ENCODE measurements at places on chromosomes 5 and 9.

DNA sequence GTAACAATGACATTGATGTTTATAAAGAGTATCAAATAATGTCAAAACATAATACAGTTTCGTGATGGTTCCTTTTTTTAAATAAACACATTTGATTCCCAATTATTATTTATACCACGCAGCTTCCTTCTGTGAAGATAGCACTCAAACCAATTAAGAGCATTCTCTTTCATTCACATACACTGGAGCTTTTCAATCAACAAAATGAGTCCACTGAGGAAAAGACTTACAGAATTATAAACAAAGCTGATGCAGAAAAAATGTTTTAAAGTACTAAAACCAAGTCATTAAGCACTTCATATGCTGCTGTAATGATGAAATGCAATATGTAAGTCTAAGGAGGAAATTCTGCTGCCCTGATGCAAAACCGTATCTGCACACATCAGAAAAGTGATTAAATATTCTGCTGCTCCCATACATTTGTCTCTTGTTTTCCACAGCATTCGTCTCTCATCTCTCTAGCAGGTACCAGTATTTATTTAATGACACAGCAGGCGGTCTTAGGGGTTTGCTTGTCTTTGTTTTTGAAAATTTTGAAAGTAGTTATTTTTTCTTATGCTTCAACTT lies 147.1 kb downstream of the CDH10 start:
- no peak for DNase-seq

DNA sequence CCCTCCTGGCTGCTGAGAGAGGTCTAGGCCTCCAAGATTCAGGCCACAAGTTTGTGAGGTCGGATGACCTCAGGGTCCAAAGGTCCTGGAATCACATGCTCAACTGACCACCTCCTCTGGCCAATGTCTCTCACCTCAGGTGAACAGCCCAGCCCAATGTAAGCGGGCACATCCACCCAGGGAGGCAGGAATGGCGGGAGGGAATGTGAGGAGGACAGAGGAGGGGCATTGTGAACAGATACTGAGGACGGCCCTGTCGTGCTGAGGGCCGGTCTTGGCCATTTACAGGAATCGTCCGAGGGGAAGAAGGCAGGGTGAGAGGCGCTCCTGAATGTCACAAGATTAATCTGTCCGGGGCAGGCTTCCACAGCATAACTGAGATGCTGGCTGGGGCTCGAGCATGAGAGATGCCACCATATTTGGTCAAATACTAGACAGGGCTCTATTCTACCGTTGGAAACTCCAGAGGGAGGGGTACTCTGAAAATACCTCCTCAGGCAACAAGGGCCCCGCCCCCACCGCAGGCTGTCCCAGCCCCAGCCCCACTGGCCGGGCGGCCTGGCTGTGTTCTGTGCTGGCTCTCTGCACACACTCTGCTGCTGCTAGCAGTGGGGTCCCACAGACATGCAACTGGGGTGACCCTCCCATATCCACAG lies 1.5 kb upstream of the IL17B start:
- DNase-seq, result no peak

DNA sequence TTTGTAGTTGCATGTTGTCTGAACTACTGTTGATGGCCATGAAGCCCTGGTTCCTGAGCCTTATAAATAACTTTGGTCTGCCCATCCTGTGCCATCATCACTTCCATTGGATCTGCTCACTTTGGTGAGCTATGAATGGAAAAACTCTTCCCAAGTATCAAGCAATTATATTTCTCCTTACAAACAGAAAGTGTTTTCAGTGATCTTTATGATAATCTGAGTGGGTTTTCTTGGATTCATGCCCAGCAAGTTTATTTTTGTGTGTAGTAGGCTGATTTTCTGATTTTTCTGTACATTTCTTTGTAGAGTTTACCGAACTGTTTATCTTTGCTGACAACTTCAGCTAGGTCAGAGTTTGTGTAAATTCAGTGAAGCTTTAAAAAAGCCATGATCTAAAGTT lies 31.0 kb downstream of the CAMK4 start:
- DNase-seq, result no peak

- DNase-seq, result no peak
These were observed 284.7 kb upstream of the MAP3K1 start for GRCh38 chr5:56530626-56531138.

DNA sequence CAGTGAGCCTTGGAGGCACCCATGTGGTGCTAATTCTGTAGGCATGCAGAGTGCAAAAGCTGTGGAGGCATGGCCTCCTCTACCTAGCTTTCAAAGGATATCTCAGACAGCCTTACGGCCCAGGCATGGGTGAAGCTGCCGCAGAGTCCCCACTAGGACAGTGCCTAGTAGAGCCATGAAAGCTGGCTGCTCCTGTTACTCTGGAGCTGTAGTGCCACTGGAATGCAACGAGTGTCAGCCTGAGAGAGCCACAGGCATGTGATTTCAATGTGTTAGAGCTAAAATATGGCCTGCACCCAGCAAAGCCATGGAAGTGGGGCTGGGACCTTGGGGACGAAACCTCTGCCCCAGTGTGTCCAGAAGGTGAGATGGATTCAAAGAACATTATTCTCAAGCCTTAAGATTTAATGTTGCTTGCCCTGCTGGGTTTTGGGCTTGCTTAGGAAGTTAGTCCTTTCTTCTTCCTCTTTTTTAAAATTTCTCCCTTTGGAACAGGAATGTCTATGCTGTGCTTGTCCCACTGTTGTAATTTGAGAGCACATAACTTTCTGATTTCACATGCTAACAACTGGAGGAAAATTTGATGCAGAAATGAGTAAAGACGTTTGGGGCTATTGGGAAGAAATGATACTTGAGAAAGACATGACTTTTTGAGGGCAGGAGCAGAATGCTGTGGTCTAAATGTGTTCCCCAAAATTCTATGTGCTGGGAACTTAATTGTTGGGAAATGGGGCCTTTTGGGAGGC lies 298.4 kb downstream of the PSAT1 start:
- no peak for DNase-seq

Data from activated gamma-delta T cell (primary cell).